ENCODE measurements at places on chromosomes 5 and 9.

DNA sequence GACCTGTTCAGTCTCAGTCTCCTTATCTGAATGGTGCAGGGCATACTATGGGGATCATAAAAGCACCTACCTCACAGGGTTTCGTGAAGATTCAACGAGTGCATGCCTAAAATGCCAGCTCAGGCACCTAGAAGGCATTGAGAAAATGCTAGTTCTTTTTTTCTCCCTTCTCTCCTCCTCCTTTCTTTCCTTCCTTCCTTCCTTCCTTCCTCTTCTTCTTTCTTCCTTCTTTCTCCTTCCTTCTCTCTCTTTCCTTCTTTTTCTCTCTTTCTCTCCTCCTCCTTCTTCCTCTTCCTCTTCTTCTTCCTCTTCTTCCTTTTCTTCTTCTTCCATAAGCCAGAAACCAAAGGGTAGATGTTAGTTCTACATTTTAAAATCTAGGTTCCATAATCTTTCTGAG, 12.3 kb upstream of the RAB14 start:
- DNase-seq, result no peak

- no peak for DNase-seq
These were observed 225.4 kb upstream of the DAB2 start for GRCh38 chr5:39650008-39650762.

GRCh38 chr9:4550777-4551484, 60.7 kb downstream of the SLC1A1 start:
- DNase-seq, result no peak

DNA sequence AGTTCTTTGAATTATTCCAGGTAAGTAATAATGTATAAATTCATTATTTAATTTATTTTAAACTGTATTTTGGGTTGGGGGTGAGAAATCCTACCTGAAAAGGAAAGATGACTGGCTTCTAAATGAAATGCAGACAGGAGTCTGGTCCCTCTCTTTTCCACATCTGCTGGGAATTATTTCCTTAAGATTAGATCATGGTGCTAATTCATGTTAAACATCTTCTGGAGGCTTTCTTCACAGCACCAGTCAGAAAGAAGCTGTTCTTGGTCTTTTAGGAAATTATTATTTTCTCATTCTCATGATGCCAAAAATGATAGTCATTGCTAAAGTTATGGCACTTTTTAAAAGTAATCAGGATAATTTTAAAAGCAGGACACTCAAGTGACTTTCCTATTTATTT, 254.2 kb downstream of the CWC27 start:
- DNase-seq, result no peak

- no peak for DNase-seq
These were observed 267.6 kb downstream of the FAM170A start for GRCh38 chr5:119896826-119897536.

DNA sequence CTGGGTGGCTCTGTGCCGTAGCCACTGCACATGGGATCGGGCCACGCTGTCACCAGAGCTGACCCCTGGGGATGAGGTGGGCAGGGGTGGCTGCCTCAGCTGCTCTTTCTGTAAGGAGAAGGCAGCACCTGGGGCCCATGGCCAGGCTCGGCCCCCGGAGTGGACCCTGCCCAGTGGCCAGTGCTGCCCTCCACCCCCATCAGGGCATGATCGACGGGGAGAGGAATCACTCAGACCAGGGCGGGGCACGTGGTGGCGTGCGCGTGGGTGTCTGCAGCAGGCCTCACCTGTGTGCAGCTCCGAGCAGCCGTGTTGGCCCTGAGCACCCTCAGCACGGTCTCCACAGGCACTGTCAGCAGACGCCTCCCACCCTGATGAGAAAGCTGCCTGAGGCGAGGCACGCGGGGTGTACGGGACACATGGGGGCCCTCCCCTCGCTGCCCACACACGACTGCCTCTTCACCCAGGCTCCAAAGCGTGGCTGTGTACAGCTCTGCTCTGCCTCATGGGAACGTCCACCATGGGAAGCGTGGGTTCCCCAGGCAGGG, 8.6 kb upstream of the CARD9 start:
- DNase-seq, result no peak

GRCh38 chr5:85320495-85320894, 935.8 kb upstream of the EDIL3 start:
- no peak for DNase-seq

- no peak for DNase-seq
These were observed 2.0 kb downstream of the PITX1 start for GRCh38 chr5:135031813-135032694.

- no peak for DNase-seq
These were observed 343.9 kb downstream of the NFIB start for GRCh38 chr9:13970018-13970417.

- DNase-seq, result no peak
These were observed 242.0 kb upstream of the TRPM3 start for GRCh38 chr9:71363286-71363961.

DNA sequence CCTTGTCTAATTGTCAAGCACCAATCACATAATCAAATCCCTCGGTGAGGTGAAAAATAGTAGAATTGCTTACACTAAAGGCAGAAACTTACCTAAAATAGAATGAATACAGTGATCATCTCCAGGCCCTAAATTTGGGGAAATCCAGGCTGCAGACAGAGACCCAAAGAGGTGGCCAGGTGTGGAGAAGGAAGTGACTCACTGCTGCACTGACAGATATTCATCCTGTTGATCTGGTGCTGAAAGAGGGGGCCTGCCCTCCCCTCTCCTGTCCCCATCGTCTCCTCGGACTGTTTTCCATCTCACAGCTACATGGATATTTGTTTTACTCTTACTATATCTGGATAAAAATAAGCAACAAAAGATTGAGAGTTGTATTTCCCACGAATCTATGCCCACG, 15.9 kb downstream of the OR2Y1 start:
- no peak for DNase-seq

- DNase-seq, result no peak
These were observed 79.3 kb downstream of the RXRA start for GRCh38 chr9:134405527-134405926.

- no peak for DNase-seq
These were observed 171.4 kb downstream of the GRIA1 start for GRCh38 chr5:153661897-153662296.

- no peak for DNase-seq
These were observed 264.9 kb downstream of the TLE1 start for GRCh38 chr9:81424431-81424830.

- DNase-seq, result no peak
These were observed 34.4 kb downstream of the MAP1B start for GRCh38 chr5:72141440-72142355.

GRCh38 chr5:144832416-144832815, 661.7 kb downstream of the KCTD16 start:
- DNase-seq, result no peak

DNA sequence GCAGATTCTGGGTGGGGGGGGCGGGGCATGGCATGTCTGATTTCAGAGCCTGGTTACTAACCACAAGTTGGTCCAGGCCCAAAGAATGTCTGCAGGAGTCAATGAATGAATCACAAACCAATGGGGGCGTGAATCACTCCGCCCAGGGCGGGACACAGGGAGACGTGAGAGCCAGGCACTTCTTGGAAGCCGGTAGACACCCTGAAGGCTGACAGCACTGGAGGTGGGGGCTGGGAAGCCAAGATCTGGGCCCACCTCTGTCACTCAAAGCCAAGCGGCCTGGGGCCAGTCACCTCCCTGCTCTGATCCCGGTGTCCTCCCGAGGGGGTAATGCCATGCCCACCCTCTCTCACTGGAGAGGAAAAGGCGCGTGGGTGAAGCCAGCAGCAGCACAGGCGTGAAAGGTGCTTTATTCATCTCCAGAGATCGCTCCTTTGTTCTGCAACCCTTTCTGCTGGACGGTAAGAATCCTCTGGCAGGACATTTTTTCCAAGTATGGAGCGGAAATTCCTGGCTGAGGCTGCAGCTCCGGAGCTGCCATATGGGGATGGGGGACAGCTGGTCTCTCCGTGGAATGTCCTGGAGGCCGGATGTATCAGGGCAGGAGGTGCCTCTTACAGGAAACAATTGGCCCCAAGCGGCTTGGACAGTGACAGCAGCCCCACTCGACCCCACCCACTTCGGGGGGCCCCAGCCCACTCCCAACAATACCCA, 85.0 kb downstream of the STK10 start:
- no peak for DNase-seq

- no peak for DNase-seq
These were observed 55.0 kb downstream of the PJA2 start for GRCh38 chr5:109354761-109355160.

- DNase-seq, result no peak
These were observed 71.2 kb downstream of the AK8 start for GRCh38 chr9:132806723-132807421.

DNA sequence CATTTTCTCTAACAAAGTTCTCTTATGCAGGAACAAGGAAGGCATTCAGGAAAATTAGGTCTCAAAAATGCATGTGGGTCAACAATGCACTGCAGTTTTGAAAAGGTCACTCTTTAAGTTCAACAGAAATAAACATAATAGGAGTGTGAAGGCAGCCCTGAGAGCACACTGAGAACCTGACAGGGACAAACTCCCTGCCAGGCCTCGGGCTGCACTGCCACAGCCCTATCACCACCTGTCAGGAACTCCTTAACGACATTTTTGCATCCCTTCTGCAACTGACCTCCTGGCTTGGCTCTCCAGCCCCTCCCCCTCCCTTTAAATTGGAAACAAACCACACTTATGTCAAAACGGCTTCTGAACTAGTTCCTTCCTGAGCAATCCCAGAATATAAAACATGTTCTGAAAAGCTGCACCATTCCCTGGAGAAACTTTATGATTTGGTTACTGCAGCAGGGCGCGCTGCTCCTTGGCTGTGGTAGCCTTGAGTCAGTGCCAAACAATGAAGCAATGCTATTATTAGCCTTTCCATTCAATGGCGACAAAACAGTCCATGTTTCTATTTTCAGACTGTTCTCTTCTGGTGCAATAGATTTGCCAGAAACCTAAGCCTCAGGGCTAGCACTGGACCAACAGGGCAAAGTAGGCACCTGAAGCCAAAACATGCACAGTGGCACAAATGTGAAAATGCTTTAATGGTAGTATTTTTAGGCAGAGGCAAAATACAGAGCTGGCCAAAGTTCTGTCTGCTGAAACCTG, 160.1 kb upstream of the ZNF608 start:
- no peak for DNase-seq

- DNase-seq, result no peak
These were observed 91.8 kb upstream of the DMRT1 start for GRCh38 chr9:749716-750115.

DNA sequence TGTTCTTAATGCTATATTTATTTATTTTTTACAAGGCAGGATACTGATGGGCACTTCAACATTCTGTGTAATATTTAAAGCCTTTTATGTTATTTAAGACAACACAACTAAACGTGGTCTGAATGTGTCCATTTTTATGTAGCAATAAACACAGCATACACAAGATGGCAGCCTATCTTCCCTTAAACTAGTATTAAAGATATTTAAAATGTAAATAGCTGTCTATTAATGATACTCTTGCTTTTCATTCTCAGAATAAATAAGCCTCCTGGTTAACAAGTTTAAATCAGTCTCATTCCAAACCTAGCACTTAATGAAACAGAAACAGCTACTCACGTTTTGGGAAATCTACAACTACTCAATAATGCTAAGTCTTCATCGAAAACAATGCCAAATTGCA, 315.7 kb downstream of the MCTP1 start:
- no peak for DNase-seq

DNA sequence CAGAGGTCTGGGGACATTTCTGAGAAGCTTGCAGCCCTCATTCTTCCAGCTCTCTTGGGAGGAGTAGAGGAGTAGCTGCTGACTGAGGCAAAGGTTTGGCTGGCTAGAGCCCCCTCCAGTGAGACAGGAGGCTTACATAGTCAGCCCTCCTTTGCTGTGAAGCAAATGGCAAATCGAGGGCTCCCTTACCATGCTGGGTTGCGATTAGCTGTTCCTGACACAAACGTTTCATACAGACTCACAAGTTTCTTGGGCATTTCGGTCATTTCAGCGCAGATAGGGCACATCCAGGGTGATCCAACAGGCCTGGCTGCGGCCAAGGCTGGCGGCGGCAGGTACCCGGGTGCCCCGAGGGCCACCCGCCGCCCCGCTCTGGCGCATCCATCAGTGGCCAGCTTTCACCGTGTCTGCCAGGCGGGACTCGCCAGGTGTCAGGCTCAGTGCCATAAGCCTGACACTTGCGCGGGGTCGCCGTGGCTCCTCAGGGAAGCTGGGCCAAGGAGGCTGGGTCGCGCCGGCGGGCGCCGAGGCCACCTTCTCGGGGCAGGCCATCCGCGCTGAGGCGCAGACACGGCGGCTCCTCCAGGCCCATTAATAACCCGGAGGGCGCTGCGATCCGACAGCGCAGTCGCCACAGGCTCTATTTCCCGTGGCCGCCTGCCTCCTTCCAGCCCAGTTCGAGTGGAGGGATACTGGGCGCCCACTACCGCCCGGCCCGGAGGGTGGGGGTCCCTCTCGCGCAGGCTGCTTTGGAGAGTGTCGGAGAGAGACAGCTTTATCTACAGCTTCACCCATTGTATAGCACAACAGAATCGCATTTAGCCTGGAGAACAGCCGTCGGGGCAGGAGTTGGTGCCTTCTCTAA, 9.1 kb downstream of the PRDM6 start:
- no peak for DNase-seq

GRCh38 chr5:80964919-80965318, 4.8 kb downstream of the RASGRF2 start:
- no peak for DNase-seq

GRCh38 chr5:67680099-67680498, 483.5 kb upstream of the CD180 start:
- DNase-seq, result no peak

- no peak for DNase-seq
These were observed 19.5 kb downstream of the SLC22A5 start for GRCh38 chr5:132389051-132389331.

- DNase-seq, result no peak
These were observed 25.6 kb downstream of the FRMD3 start for GRCh38 chr9:83512621-83513020.

- no peak for DNase-seq
These were observed 3.1 kb downstream of the RAB14 start for GRCh38 chr9:121198512-121199042.

DNA sequence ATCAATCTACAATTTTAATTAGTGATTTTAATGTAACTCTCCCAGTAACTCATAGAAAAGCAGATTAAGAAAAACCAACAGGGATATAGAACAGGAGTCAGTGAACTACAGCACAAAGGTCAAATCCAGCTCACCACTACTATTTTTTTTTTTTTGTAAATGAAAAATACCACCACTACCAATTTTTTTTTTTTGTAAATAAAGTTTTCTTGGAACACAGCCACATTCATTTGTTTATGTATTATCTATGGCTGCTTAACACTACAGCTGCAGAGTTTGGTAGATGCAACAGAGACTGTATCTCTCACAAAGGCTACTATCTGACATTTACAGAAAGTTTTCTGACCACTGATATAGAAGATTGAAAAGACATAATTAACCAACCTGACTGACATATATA, 11.7 kb downstream of the ZNF510 start:
- no peak for DNase-seq
